ENCODE measurements at places on chromosomes 6 and 20. TPM values are rescaled to one million over a fixed set of nuclear protein-coding genes. Genes with fewer than 3 reads are reported as not detected.

Gene SLC52A3
- total RNA-seq: not detected

Gene DACT2
- total RNA-seq: 31.7 TPM

Gene PSMB9
- total RNA-seq: 11.1 TPM

Gene ZHX3
- 41.4 TPM for total RNA-seq

Gene CLDN20
- not detected for total RNA-seq

Gene PDYN
- total RNA-seq: not detected

Gene WFDC12
- not detected for total RNA-seq

Gene SYTL3
- 0.58 TPM for total RNA-seq

Gene BTNL2
- total RNA-seq: not detected

Gene ULBP1
- total RNA-seq: 2.1 TPM

Gene AK9
- 2.4 TPM for total RNA-seq

Gene VPS16
- total RNA-seq: 25.5 TPM

Gene REM1
- 4.1 TPM for total RNA-seq

Gene LY6G6C
- not detected for total RNA-seq

Gene KCNK17
- total RNA-seq: not detected

Gene OOEP
- 0.23 TPM for total RNA-seq

Gene F13A1
- not detected for total RNA-seq

Gene SRSF12
- total RNA-seq: 0.51 TPM

Gene FABP7
- total RNA-seq: not detected
